ENCODE measurements at places on chromosomes 1 and 21.

- no peak for DNase-seq
Measured at GRCh38 chr1:198253259-198253658, 96.5 kb downstream of the NEK7 start.

DNA sequence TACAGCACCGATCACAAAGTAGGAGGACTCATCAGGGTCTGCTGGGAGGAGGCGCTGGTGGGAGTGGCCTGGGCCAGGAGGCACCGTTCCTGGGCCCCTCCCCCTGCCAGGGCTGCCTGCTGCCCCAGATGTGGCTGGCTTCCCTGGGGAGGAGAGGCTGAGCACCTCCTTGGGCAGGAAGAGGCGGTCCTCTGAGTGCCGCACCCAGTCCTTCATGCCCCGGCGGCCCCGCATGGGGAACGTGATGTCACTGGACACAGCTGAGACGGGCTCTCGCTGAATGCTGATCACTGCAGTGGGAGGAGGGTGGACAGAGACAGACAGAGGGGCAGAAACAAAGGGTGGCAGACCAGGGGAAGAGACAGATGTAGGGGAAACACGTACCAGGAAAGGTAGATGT lies 24.8 kb downstream of the ADGRB2 start:
- peak; percentile 26 for DNase-seq

GRCh38 chr1:240467895-240468294 lies 144.1 kb downstream of the GREM2 start:
- DNase-seq, result no peak

- DNase-seq, result no peak
Measured at GRCh38 chr1:182185136-182185535, 123.6 kb upstream of the ZNF648 start.

DNA sequence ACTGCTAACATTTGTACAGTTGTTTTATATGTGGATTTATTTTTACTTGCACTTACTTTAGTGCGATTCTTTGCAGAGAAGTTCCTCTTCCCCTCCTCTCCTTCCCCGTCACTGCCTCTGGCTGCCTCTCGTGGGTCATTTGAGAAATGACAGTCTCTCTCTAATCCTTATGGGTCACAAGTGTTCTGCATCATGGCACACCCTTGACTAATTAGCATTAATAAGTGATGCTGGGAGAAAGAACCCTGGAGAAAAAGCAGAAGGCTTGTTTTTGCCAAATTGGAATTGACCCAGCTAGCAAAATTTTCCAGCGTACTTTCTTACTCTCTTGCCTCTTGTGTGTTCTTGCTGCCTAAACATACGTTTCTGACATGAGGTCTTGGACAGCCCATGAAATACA lies 301.2 kb downstream of the DUSP10 start:
- peak; percentile 39 for DNase-seq

DNA sequence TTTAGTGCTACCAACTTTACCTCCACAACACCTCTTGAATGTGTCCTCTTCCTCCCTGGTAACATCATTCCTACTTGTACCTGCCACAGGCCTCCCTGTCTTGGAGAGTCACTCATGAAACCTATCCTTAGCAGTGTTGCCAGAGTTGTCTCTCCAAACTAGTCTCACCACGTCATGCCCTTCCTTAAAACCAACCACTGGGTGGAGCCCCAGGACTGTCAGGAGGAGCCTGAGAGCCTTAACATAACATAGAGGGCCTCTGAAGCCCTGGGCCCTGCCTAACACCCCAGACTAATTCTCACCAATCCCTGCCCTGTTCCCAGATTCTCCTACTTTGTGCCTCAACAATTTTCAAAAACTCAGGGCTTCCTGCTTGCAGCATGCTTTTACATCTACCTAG lies 65.3 kb downstream of the ZNF697 start:
- peak; percentile 73 for DNase-seq

DNA sequence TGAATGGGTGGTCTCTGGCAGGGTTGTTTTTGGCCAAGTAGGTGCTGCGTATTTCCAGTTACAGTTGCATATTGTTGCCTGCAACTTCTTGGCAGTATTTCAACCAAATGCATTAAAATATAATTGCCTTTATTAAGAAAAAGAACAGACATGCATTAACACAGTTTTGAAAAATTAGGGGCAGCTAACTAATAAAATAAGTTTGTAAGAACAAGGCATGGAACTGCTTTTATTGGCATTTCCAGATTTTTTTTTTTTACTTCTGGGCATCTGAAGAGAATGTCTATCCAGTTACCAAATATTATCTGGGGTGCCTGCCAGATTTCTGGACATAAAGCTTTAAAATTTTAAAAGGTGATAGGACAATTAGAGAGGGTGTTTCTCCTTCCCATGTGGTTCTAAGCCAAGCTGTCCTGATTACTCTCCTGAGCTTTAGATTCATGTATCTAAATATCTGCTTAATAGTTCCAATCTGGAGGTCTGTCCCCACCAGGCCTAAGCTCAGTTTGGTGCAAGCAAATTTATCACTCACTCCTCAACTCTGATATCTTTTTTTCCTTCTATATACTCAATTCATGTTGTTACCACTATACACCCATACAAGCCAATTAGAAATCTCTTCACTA lies 553.3 kb upstream of the USP24 start:
- no peak for DNase-seq

DNA sequence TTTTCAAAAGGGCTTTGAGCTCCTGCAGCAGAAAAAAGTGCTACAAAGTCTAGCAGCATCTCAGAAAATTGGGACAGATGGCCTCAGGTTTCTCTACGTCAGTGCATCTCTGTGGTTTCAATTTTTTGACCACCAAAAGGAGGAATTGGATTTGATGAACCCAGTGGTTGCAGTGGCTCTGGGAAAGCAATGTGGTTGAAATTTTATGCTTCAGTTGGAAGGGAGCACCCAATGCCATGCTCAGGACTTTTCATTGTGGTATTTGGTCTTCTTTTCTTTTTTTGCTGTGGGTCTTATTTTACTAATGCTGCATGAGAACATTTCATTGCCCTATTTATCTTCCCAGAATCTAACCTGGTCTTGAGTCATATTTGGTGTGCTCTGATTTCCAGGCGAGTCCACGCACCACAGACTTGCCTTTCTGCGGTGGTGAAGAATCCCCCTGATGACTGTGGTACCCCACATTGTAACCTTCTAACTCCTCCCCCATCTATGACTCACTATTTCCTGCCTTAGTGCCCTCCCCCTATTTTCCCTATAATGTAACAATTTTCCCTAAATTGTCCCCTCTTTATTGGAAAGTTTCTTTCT lies 56.7 kb downstream of the S1PR1 start:
- no peak for DNase-seq

DNA sequence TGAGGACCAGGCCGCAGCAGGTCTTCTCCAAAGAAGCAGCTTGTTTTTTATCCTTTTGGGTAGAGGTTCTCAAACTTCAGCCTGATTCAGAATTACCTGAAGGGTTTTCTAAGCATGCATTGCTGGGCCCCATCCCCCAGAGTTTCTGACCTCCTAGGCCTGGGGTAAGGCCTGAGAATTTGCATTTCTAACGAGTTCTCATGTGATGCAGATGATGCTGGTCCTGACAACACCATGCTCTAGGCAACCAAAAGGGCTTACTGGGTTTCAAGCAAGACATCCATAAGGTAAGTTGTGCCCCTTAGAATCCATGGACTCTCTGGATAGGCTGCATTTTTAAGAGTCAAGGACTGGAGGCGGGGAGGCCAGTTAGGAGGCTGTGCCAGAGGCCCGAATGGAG lies 295.1 kb downstream of the HHIPL2 start:
- DNase-seq, result no peak

GRCh38 chr1:194225821-194226220 lies 1039.4 kb upstream of the B3GALT2 start:
- no peak for DNase-seq

DNA sequence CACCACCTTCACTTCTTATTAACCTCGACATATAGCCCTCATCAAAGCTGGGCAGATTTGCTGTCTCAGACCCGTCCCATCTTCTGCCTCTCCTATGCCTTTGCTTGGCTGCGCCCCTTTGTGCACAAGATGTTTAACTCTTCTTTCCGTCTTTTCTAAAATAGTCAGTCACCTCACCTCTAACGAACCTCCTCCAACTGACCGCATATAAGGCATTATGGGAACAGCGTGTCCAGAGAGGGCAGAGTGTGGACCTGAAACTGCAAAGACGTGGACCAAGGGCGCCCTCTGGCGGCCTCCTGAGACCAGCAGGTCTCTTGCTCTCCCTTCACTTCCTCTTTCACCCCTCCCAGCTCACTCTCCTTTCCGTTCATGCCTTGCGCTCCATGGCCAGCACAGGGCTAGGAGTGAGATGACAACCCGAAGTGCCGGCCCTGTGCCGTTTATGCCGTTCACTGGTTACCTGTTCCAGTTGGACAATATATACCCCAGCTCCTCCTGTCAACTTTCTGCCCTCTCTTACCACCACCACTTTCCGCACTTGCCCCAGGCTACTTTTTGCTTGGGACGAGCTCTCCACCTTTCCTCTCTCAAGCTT lies 2.5 kb upstream of the METTL25B start:
- DNase-seq, result peak; percentile 96

- DNase-seq, result peak; percentile 99
Measured at GRCh38 chr1:205191622-205192021, 19.9 kb downstream of the DSTYK start.

- DNase-seq, result peak; percentile 15
Measured at GRCh38 chr1:165317612-165318011, 38.9 kb downstream of the LMX1A start.

GRCh38 chr1:51345300-51345687 lies 14.9 kb upstream of the TTC39A start:
- DNase-seq, result no peak

DNA sequence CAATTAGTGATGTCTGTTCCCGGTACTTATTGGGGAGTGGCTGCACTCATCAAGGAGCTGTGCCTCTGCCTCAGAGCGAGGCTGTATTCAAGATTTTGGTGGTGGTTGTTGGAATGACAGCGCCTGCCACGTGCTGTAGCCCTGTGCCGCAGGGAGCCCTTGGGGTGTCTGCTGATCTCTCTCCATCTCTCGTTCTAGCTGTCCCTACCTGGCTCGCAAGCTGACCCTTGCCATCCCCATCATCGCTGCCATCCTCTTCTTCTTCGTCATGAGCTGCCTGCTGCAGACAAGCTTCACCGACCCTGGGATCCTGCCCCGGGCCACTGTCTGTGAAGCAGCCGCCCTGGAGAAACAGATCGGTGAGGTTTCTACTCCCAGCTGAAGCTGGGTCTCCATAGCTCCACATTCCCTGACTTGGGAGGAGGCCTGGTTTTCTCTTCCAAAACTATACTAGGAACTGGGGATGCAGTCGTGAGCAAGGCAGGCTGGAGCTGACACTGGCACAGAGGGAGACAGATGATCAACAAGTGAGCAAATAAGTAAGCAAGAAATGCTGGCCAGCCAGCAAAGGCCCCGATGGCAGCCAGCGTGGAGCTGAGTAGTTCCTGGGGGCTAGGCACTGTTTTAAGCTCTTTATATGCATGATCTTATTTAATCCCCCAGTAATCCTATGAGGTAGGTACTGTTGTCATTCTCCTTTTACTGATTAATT lies 5.9 kb downstream of the ZDHHC18 start:
- peak; percentile 96 for DNase-seq

GRCh38 chr21:38337793-38338192 lies 81.0 kb downstream of the KCNJ15 start:
- no peak for DNase-seq

GRCh38 chr1:219405531-219406331 lies 207.2 kb downstream of the ZC3H11B start:
- DNase-seq, result peak; percentile 43

DNA sequence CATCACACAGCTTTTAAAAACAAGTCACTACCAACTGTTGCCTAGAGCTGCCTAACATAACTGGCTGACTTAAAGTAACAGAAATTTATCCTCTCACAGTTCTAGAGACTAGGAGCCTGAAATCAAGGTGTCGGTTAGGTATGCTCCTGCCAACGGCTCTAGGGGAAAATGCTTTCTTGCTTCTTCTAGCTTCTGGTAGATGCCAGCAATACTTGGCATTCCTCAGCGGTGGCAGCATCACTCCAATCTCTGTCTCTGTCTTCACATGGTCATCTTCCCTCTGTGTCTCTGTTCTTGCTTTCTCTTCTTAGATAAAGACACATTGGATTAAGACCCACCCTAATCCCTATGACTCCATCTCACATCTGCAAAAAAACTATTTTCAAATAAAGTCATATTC lies 51.5 kb downstream of the DMRTA2 start:
- DNase-seq, result no peak

- DNase-seq, result no peak
Measured at GRCh38 chr1:197342669-197343068, 74.6 kb downstream of the CRB1 start.

- DNase-seq, result no peak
Measured at GRCh38 chr1:202844259-202844658, 33.5 kb downstream of the PCAT6 start.

- no peak for DNase-seq
Measured at GRCh38 chr21:34112316-34113033, 39.1 kb downstream of the MRPS6 start.

- DNase-seq, result peak; percentile 37
Measured at GRCh38 chr1:235923466-235924021, 56.8 kb upstream of the LYST start.

DNA sequence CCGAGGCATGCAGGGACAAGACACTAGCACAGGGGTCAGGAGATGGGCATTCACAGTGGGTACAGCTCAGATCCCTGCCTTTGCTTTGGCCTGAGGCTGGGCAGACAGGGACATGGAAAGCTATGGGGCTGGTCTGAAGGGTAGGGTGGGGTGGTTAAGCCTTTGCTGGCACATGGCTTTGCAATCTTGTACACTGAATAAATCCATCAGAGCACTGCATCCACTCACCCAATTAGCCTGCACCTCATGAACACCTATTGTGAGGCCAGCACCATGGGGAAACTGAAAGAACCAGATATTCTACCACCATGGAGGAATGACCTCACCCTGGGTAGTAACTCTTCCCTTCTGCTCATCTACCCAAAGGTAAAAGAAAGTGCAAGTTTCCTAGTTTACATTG lies 199.6 kb upstream of the LMO4 start:
- no peak for DNase-seq

DNA sequence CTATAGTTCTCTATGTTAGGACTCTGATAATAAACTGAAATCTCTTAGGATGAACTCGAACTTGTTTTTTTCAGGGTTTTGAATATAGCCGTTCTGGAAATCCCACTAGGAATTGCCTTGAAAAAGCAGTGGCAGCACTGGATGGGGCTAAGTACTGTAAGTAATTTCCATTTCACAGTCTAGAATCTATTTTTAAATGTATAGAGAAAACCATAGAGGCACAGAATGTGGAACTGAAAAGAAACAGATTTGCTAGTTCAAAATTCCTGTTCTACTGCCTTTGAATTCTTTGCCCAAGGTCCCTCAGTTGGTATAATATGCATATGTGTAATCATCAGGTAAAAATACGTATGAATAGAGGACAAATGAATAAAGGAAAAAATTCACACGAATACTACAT lies 4.8 kb downstream of the CTH start:
- DNase-seq, result no peak

DNA sequence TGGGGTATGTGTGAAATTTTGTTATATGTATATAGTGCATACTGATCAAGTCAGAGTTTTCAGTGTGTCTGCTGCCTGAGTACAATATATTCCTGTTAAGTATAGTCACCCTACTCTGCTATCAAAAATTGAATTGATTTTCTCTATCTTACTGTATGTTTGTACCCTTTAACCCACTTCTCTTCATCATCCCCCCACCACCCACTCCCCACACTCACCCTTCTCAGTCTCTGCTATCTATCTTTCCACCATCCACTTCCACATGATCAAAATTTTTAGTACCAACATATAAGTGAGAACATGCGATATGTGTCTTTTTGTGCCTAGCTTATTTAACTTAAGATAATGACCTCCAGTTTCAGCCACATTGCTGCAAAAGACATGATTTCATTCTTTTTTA lies 4.2 kb downstream of the LY9 start:
- no peak for DNase-seq

Data from NCI-H82 (cell line).